ENCODE measurements at places on chromosomes 5 and 9. TPM values are rescaled to one million over a fixed set of nuclear protein-coding genes. Genes with fewer than 3 reads are reported as not detected.

- no peaks in the 10 kb centered on the region for H3K27me3 ChIP-seq
- no peaks in the 10 kb centered on the region for H3K36me3 ChIP-seq
- H3K4me1 ChIP-seq, result no peaks in the 10 kb centered on the region
Observed at GRCh38 chr5:134289509-134290113, 63.7 kb upstream of the PPP2CA start.

Gene DAP
- polyA plus RNA-seq, result 65.5 TPM

DNA sequence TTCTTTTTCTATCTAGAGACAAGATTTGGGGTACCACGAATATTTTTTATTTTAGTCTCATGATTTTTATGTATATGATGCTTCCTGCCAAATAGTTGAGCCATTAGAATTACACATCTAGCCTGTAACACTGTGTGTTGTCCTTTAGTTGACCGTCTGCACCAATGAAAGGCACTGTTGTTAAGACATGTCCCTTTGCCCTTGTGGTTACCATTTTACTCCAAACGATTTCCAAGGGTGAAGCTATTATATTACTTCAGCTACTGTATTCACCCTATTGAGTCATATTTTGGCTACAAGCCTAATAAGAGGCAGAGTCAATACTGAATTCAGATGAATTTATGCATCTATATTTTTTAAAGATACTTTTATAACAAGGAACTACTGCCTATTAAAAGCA, 207.6 kb downstream of the CETN3 start:
- no peak overlapping the region for H3K27ac ChIP-seq
- H3K36me3 ChIP-seq, result no peaks in the 10 kb centered on the region
- no peaks in the 10 kb centered on the region for H3K27me3 ChIP-seq
- DNase-seq, result no peak
- H3K4me3 ChIP-seq, result no peak overlapping the region

DNA sequence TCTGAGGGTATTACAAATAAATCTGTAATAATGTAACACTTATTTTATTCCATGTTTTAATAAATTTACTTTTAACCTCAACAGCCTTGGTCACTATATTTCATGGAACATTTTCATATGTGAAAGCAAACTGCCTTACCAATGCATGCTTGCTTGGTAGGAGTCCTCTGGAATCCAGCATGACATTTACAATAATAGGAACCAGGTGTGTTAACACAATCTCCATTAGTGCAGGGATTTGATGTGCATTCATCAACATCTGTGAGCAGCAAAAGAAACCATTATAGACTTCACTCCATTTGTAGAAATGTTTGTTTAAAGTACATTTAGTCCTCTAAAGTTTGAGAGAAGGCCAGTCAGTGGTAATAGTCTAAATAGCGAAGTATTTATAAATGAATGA, 159.4 kb downstream of the FBN2 start:
- no peaks in the 10 kb centered on the region for H3K4me1 ChIP-seq
- H3K4me3 ChIP-seq, result no peak overlapping the region
- H3K27ac ChIP-seq, result no peak overlapping the region

Gene SH2D3C
- polyA plus RNA-seq, result 2.1 TPM

- DNase-seq, result no peak
- no peak overlapping the region for H3K4me3 ChIP-seq
- H3K27me3 ChIP-seq, result no peaks in the 10 kb centered on the region
- H3K27ac ChIP-seq, result no peak overlapping the region
- no peaks in the 10 kb centered on the region for H3K36me3 ChIP-seq
Observed at GRCh38 chr5:96141749-96142148, 180.1 kb upstream of the ELL2 start.

Gene SURF2
- polyA plus RNA-seq, result 19.9 TPM

GRCh38 chr9:9523476-9524139, 1089.2 kb downstream of the PTPRD start:
- H3K4me3 ChIP-seq, result no peak overlapping the region
- H3K36me3 ChIP-seq, result no peaks in the 10 kb centered on the region
- no peak for DNase-seq
- H3K4me1 ChIP-seq, result no peaks in the 10 kb centered on the region
- H3K27me3 ChIP-seq, result no peaks in the 10 kb centered on the region
- no peak overlapping the region for H3K27ac ChIP-seq

GRCh38 chr9:104775976-104776375, 12.0 kb downstream of the NIPSNAP3B start:
- H3K4me3 ChIP-seq, result no peak overlapping the region
- H3K36me3 ChIP-seq, result no peaks in the 10 kb centered on the region
- no peaks in the 10 kb centered on the region for H3K27me3 ChIP-seq
- H3K4me1 ChIP-seq, result peaks cover 74% of the 10 kb centered on the region
- no peak for DNase-seq

DNA sequence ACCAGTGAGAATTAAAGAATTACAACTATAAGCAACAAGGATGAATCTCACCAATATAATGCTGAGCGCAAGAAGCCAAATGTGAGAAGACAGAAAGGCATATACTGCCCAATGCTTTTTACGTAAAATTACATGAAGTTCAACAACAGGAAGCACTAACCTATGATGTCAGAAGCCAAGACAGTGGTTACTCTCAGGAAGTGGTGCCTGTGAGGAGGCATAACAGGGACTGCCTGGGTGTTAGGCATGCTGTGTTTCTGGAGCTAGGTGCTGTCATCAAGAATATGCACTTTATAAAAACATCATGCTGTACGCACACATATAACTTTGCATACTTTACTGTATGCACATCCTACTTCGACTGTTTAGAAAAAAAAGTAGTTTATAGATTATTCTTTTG, 30.1 kb downstream of the FRMD3 start:
- H3K27me3 ChIP-seq, result no peaks in the 10 kb centered on the region
- H3K27ac ChIP-seq, result no peak overlapping the region
- no peaks in the 10 kb centered on the region for H3K36me3 ChIP-seq
- DNase-seq, result no peak
- H3K4me1 ChIP-seq, result peaks cover 4% of the 10 kb centered on the region
- H3K4me3 ChIP-seq, result no peak overlapping the region

DNA sequence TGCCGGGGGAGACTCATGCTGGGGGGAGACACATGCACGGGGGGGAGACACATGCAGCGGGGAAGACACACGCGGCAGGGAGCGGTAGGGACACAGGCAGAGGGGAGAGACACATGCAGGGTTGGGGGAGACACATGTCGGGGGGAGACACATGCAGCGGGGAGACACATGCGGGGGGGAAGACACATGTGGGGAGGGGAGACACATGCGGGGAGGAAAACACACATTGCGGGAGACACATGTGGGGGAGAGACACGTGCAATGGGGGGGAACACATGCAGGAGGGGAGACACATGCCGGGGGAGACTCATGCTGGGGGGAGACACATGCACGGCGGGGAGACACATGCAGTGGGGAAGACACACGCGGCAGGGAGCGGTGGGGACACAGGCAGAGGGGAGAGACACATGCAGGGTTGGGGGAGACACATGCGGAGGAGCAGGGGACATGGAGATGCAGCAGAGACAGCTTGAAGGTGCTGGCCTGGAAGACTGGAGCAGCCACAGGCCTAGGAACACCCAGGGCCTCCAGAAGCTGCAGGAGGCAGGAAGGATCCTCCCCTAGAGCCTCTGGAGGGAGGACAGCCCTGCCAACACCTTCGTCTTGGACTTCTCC, 20.3 kb upstream of the OLFM1 start:
- H3K4me1 ChIP-seq, result no peaks in the 10 kb centered on the region
- H3K27ac ChIP-seq, result no peak overlapping the region
- H3K27me3 ChIP-seq, result peaks cover 19% of the 10 kb centered on the region
- no peaks in the 10 kb centered on the region for H3K36me3 ChIP-seq
- DNase-seq, result no peak

GRCh38 chr5:68519143-68519542, 303.6 kb downstream of the PIK3R1 start:
- no peaks in the 10 kb centered on the region for H3K4me1 ChIP-seq
- no peak overlapping the region for H3K27ac ChIP-seq
- H3K27me3 ChIP-seq, result no peaks in the 10 kb centered on the region

- H3K27me3 ChIP-seq, result no peaks in the 10 kb centered on the region
- no peak for DNase-seq
- no peaks in the 10 kb centered on the region for H3K36me3 ChIP-seq
- no peak overlapping the region for H3K27ac ChIP-seq
Observed at GRCh38 chr5:87029951-87030350, 237.7 kb upstream of the RASA1 start.

DNA sequence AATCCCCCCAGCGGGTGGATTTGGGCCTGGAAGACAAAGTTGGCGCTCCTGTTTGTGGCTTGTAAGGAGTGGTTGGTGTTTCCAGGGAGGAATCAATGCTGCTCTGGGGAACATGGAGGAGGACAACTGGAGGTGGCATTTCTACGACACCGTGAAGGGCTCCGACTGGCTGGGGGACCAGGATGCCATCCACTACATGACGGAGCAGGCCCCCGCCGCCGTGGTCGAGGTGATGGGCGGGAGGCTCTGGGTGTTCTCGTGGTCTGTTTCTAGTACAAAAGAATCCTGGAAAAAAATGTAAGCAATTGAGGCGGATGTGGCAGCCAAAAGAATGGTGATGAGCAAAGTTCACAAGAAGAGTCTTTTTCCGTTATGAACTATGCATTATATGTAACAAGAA, 7.2 kb downstream of the SDHA start:
- no peak for DNase-seq
- peaks cover 66% of the 10 kb centered on the region for H3K36me3 ChIP-seq
- H3K27me3 ChIP-seq, result no peaks in the 10 kb centered on the region
- H3K27ac ChIP-seq, result no peak overlapping the region
- H3K4me1 ChIP-seq, result no peaks in the 10 kb centered on the region

DNA sequence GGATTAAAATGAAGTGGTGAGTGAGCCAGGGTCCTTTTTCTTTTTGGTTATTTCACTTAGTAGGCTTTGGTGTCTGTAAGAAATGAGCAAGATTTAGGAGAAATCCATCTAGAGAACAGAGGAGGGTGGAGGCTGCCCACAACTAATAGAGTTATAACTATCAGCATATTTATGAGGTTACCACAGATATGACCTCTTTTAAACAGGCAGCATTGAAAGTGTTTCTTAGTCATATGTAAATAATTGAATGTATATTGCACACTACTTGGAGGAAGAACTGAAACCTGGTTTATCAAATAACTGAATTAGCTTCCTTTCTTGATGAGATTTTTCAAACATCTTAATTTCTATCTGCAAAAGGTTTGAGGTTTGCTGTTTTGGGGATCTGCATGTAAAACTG, 483.1 kb upstream of the PIK3R1 start:
- H3K4me1 ChIP-seq, result no peaks in the 10 kb centered on the region
- no peaks in the 10 kb centered on the region for H3K36me3 ChIP-seq
- H3K27ac ChIP-seq, result no peak overlapping the region
- no peak overlapping the region for H3K4me3 ChIP-seq
- DNase-seq, result no peak
- H3K27me3 ChIP-seq, result no peaks in the 10 kb centered on the region

GRCh38 chr5:76046741-76047140, 36.4 kb upstream of the SV2C start:
- no peaks in the 10 kb centered on the region for H3K4me1 ChIP-seq
- H3K4me3 ChIP-seq, result no peak overlapping the region
- H3K27ac ChIP-seq, result no peak overlapping the region

- no peaks in the 10 kb centered on the region for H3K36me3 ChIP-seq
- no peaks in the 10 kb centered on the region for H3K4me1 ChIP-seq
- H3K4me3 ChIP-seq, result no peak overlapping the region
- H3K27ac ChIP-seq, result no peak overlapping the region
- no peak for DNase-seq
- peaks cover 6% of the 10 kb centered on the region for H3K27me3 ChIP-seq
Observed at GRCh38 chr5:180467989-180468731, 26.0 kb upstream of the CNOT6 start.

GRCh38 chr9:70135176-70135575, 91.5 kb downstream of the MAMDC2 start:
- no peaks in the 10 kb centered on the region for H3K36me3 ChIP-seq
- no peaks in the 10 kb centered on the region for H3K27me3 ChIP-seq
- no peak for DNase-seq
- H3K4me1 ChIP-seq, result no peaks in the 10 kb centered on the region
- no peak overlapping the region for H3K27ac ChIP-seq

Gene AFAP1L1
- polyA plus RNA-seq, result 4.3 TPM

Gene PCDHA7
- 0.20 TPM for polyA plus RNA-seq

DNA sequence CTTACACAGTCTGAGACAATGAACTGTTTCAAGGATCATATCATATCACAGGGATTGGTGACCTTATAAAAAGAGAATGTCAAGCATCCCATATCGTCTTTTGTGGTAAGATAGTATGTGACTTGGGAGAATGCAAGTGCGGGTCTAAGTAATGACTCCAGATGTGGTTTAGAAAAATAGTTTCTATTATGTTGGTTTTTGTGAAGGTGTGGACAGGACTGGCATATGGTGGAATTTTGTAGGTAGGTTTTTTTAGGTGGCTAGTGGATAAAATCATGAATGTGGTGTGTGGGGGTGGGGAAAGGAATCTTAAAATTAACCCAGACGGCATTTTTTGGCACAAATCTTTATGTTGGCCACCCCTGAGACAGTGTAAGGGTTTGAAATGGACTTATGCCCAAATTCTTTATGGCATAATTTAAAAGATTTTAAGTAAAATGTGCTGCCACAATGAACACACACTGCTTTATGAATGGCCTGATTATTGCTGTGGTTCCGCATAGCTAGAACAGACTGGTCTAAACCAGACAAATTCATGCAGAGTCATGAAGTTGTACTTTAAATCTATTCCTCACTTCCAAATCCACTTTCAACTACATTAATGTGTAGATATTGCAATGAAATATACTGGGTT, 204.8 kb upstream of the HAPLN1 start:
- H3K27me3 ChIP-seq, result no peaks in the 10 kb centered on the region
- no peak overlapping the region for H3K27ac ChIP-seq
- no peak overlapping the region for H3K4me3 ChIP-seq
- no peak for DNase-seq
- no peaks in the 10 kb centered on the region for H3K36me3 ChIP-seq
